IPS-NIHi11 (cell line): ENCODE measurements at places on chromosomes 12 and 14.

DNA sequence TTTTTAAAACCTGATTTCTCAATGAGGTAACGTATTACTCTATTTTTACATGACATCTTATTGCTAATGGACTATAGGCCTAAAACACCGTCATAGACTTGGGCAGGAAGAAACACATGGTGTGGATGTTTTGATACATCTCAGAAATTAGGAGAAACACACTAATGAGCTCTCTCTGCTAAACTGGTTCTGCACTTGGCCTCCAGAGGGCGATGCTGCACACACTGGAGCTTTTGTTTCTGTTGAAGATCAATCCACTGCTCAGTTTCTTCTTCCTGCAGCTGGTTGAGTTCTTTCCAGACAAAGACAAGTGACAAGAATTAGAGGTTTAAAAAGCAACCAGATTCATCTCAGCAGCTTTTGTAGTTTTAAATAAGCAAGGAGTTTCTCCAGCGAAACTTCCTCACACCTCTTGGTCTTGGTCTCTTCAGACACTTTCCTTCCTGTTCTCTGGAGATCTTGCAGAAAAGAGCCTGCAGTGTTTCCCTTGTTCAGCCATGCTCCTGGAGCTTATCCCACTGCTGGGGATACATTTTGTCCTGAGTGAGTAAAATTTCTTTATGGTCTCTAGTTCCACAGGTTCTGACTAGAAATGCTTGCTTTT, 178.5 kb upstream of the OR4E1 start:
- peak; percentile 38 for DNase-seq

- DNase-seq: no peak
Observed at GRCh38 chr12:118870551-118870950, 110.8 kb upstream of the SRRM4 start.

DNA sequence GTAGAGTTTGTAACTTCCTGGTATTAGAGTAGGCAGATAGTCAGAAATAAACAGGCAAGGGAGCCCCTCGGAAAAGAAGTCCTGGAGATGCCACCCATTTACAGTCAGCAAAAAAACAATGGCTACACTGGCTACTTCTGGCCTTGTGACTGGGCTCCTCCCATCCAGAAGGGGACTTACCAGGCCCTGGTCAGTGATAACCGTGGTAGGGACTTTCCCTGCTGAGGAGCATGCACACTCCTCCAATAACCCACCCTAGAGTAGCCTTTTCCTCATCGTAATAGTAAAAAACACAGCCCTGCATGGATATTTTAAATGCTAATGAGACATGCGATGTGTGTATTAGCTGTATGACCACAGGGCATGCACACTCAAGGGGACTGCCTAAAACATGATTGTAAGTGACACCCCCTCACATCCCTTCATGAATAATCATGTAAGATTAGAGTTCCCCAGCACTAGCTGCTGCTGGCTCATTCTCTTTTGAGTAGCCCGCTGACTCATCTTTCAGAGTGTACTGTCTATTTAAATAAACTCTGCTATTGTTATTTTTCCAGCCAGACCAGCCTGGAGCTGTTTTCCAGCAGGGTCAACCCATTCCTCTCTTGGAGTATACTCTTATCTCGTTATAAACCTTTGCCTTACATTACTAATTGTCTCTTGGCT, 413.8 kb upstream of the TMTC1 start:
- DNase-seq: no peak

DNA sequence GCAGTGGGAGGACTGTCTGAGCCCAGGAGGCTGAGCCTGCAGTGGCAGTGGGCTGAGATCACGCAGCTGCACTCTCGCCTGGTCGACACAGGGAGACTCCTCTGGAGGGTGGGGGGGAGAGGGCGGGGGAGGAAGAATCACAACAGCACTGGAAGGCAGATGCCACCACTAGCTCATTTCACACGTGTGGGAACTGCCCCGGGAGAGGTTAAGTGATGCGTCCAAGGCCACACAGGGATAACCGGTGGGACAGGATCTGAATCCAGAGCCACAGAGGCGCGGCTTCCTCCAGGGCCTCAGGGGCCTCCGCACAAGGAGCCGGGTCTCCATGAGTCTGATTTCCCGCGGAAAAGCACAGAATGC, 20.8 kb downstream of the STX2 start:
- DNase-seq: no peak

DNA sequence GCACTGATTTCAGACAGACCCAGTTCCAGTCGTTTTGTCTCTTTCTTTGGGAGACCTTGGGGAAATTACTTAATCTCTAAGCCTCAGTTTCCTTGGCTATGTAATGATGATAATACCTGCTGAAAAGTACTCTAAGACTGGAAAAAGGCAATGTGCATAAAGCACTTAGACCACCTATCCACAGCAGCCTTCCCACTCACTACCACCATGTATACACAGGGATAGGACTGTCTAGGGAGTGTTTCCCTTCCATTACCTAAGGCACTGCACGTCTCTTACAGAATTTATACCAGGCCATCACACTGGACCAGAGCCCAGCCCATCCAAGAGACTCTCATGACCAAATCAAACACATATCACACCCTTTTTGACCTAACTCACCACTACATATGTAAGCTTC, 6.3 kb downstream of the RPS29 start:
- no peak for DNase-seq

- DNase-seq: no peak
Observed at GRCh38 chr14:49428076-49428475, 158.1 kb downstream of the RPS29 start.

DNA sequence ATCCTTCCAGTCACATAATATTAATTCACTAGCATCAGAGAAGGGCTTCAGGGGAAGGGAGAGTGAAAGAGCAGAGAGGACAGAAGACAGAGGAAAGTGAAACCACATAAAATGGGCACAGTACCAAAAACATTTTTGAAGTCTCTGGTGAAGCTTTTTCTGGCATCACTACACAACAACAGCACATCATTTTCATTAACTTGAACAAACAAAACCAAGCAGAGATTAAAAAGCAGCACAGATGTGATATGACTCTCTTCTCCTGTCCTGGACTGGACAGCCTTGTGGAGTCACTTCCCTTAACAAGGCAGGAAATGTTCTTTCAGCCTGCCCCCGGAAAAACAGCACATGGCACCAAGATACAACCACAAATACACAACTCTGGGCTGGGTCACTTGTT, 112.0 kb downstream of the TSPAN8 start:
- DNase-seq: no peak

DNA sequence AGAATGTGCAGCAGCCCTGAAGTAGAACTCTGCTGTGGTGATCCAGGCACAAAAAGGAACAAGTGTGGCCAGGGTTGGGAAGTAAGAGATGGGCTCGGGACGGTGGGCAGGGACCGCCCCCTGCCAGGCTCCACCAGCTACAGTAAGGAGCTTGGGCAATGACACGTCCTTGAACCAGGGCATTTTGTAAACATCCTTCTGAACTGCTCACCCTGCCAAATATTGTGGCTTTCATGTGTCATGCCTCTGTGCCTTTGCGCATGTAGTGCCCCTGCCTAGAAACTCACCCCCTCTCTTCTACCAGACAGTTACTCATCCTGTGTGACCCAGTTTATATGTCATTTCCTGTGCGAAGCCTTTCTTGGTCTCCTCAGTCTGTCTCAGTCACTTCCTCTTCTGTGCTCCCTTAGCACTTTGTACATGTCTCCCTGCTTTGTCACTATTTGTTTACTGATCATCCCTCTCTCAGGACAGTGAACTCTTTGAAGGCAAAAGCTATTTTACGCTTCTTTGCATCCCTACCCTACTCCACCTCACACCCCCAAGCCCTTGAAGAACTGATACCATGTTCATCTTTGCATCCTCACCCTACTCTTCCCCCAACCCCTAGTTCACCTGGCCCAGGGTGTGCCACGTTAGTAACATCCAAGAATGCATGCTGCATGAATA, 108.9 kb upstream of the PLEKHG7 start:
- no peak for DNase-seq

- DNase-seq: no peak
Observed at GRCh38 chr12:78820946-78821345, 43.6 kb upstream of the SYT1 start.

GRCh38 chr14:99260587-99261551, 11.1 kb downstream of the BCL11B start:
- DNase-seq: no peak

- DNase-seq: no peak
Observed at GRCh38 chr12:113087193-113087592, 30.7 kb downstream of the DTX1 start.

GRCh38 chr14:93628048-93628447, 160.2 kb downstream of the PRIMA1 start:
- DNase-seq: no peak

GRCh38 chr12:61291647-61292046, 968.6 kb upstream of the USP15 start:
- no peak for DNase-seq

DNA sequence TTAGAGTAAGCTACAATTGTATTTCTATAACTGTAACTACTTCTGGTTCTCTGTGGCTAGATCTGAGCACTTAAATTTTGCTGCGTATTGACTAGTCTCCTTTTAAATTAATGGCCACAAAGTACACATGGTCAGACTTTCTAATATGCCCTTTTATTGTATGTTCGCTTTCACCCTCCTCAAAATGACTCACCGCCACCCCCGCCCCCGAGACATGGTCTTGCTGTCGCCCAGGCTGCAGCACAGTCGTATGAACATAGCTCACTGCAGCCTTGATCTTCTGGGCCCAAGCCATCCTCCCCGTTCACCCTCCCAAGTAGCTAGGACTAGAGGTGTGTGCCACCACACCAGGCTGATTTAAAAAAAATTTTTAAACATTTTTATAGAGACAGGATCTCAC, 11.8 kb downstream of the MTERF2 start:
- DNase-seq: no peak

- no peak for DNase-seq
Observed at GRCh38 chr12:111759271-111759670, 7.5 kb upstream of the ALDH2 start.

DNA sequence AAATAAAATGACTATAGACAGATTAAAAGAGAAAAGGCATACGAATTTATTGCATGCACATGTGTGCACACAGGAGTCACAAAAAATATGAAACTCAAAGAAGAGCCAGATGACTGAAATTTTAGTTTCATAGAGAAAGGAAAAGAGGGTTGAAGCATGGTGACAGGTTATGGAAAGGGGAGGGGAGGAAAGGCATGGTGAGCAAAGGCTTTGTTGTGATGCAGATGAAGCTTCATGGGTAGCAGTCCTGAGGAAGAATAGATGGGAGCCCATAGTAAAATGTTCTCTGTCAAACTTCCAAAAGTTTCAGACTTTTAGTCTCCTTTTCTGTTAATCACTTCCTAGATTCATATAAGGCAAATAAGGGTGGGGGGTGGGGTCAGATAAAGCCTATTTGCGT, 612.7 kb upstream of the ATP2B1 start:
- peak; percentile 7 for DNase-seq

DNA sequence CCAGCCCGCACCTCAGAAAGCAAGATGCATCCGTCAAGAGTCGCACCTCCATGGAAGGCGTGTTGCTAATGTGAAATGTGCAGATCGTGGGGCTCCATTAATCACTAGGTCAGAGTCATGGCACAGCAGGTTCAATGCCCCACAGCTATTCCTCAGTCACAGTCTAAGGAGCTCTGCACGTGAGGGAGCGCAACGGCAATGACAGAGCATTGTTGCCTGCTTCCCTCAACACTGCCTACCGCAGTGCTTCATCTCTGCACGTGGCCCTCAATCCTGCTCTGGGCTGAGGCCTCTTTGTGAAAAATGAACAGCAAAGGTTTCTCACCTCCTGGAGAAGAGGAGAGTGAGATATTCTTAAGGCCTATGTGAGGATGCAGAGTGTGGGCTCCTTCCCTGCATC, 995.2 kb upstream of the TMEM132C start:
- no peak for DNase-seq

DNA sequence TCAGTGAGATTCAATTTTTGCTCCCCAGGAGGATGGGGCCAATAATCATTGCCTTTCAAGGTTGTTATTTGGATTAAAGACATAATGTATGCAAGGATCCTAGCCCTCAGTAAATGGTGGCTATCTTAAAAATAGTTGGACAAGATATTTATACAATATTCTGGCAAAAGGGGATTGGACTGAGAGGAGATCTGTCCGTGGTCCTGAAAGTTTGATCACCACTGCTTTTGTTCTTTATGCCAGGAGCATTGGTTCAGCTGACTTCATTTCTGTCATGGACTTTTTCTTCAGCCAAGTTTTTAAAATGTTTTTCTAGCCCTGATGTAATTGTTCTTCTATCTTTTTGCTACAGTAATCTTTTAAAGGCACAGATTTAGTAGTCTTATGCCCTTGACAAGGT, 70.2 kb upstream of the TCL1A start:
- peak; percentile 73 for DNase-seq

- no peak for DNase-seq
Observed at GRCh38 chr12:14695715-14696141, 671 bp downstream of the GUCY2C start.

GRCh38 chr12:104063712-104064030, 660 bp upstream of the HCFC2 start:
- DNase-seq: no peak

DNA sequence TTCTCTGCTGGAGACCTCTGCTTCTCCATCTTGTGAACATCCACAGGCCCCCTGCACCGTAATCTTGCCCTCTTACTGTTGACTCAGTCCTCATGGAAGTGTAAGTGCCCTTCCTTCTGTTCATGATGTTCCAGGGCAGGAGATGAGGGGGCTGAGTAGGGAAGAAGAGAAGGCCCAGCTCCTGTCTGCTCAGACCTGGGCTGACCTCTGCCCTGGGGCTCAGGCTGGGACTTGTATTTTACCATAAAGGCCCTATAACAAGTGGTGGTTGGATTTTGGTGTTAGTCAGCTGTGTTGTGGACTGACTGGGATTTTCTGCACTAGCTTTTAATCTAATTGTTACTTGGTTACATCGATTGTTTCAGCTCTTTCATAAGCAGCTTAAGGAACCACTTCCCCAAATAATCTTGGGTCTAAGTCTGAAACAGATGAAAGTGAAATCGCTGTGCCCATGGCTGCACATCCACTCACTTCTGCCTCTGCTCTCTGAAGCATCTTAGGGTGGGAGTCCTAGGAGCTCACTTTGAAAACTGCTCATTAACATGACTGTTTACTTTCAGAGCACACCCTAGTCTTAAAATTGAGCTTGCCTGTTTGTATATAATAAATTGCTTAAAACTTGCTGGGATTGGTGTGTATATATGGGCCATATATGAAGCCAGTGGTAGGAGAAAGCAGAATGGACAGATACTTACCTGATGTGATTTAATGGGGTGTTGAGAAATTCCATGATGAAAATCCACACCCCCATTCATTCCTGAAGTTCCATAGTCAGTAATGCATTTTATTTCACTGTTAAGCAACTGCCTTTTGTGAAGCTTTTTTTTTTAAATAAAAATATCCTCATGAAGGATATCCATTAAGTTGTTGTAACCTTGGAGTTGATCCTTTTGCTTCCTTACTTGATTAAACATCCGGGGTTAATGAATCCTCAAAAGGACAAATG, 17.7 kb downstream of the C12orf71 start:
- DNase-seq: no peak

DNA sequence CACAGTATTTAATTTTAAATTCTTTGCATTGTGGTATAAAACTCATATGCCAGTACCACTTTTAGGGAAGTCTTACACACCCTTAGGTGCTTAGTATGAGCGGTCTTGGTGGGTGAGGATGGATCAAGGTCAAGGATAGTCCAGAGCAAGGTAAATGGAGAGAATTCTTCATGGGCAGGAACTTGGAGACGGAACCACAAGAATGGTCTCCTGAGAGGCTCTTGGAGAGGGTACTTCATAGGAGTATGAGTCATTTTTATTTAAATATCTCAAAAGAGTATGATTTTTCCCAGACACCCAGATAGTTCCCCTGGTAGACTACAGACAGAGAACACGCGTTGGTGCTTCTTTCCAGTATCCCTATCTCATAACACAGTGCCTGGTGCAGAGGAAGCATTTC, 21.9 kb downstream of the HSPB8 start:
- no peak for DNase-seq
